ENCODE measurements at places on chromosomes 12 and 14.

GRCh38 chr12:45989721-45990467 is 480 bp downstream of the SCAF11 start:
- no peak for DNase-seq

GRCh38 chr12:2172491-2173214 is 119.9 kb downstream of the CACNA1C start:
- DNase-seq, result no peak

- no peak for DNase-seq
Measured at GRCh38 chr12:6369916-6370575, 5.3 kb downstream of the SCNN1A start.

DNA sequence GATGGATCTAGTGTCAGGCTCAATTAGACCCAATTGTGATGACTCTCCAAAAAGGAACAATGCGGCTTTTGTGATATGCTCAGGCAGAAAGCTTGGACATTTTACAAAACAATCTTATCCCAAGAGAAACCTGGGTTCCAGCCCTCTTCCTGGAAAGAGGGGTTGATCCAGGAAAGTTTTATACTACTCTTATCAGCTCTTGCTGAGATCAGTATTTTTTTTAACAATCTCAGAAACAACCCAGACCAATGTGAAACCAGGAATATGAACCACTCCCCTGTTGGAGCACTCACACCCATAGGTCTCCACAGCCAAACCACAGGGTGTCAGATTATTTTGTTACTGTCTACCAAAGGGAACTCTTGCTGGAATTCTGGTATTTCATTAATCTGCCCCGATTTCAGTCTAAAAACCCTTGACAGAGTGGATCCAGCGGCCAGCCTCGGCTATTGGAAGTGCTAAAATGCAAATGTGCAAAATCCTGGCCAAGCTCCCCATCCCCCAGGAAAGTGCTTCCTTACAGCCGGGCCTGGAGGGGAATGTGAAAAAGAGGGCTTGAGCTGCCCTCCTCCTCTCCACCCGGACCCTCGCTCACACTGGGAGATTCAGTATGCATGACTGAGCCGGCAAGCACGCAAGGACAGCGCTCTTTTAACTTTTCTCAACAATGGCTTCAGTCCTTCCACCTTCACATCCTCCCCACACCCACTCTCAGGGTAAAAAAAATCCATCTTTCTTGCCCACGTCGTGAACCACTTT is 4.0 kb downstream of the FBXL14 start:
- no peak for DNase-seq

GRCh38 chr12:46435625-46436024 is 63.1 kb upstream of the SLC38A2 start:
- no peak for DNase-seq

- DNase-seq, result no peak
Measured at GRCh38 chr14:64830961-64831360, 48.7 kb downstream of the SPTB start.

- DNase-seq, result no peak
Measured at GRCh38 chr14:93114713-93115068, 1.0 kb downstream of the ITPK1 start.

GRCh38 chr14:22908601-22909000 is 10.3 kb downstream of the RBM23 start:
- DNase-seq, result no peak

- no peak for DNase-seq
Measured at GRCh38 chr14:98230411-98230810, 1041.6 kb downstream of the BCL11B start.

DNA sequence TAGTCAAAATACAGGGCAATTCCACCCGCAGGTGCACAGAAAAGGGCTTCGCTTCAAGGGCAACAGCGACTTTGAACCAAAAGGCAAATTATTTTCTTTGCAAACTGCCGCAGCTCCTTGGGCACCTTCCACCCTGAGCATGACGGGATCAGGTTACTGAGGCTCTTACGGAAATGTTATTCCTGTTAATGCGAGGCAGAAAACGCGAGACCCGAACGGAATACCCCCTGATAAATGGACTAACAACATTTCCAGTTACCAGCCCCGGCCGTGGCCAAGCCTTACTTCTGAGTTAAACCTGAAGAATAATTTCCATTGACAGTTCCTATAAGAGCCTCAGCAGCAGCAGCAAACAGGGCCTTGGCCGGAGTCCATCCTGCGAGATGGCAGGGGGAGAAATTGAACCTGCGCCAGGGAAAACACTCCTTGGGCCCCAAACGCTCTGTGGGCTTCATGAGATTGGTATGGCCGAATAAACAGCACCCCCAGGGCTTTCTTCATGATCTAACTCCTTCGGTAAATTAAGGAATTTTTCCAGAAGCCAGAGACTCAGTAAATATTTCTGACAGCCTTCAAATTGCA is 70.0 kb upstream of the DICER1 start:
- DNase-seq, result no peak

DNA sequence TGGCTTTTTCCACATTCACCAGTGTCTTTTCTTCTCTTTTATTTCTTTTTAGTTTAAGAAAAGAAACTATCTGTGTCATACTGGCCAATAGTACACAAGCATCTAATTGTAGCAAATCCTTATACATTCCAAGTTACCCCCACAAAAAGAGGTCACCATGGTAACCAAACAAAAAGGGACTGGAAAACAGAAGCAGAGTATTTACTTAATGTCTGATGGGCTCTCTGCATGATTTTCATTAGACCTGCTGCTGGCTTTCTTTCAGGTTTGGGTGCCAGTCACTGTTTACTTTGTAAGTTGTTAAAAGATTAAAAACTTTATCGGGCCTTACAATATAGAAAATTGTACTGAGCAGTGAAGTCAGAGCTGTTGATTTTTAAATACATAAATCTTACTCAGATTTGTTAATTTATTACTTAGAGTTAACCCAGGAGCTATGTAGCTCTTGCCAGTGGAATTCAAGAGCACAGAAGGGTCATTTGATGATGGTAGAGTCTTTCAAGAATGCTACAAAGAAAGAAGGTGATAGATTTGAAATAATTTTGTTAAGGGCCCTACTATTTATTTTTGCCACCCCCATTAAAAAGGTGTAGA is 123.9 kb downstream of the BRMS1L start:
- DNase-seq, result no peak

GRCh38 chr12:79063258-79063657 is 198.7 kb downstream of the SYT1 start:
- DNase-seq, result peak; percentile 15

DNA sequence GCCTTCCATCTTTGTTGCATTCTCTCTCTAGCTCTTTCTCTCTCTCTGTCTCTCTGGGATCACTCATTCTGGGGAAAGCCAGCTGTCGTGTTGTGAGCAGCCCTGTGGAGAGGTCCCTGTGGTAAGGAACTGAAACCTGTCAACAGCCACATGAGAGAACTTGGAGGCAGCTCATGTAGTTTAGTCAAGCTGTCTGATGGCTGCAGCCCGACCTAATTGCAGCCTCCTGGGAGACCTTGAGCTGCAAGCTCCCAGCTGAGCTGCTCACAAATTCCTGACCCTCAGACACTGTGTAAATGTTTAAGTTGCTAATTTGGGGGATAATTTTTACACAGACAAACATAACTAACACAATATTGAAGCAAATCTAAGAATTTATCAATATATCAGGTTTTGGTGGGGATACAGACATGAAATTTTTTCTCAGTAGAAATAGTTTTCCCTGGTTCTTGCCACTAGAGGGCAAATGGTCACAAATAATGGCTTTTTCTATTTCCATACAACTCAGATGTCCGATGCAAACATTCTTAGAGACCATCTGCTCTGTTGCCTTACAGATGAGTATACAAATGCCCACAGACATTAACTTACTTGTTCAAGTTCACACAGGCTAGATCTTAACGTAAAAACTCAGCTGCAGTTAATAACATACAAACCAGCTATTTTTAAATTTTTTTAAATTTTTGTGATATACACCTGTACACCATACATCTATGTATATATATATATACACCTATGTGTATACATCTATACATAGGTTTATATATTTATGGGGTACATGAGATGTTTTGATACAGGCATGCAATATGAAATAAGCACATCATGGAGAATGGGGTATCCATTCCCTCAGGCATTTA is 15.5 kb upstream of the KRR1 start:
- peak; percentile 71 for DNase-seq

DNA sequence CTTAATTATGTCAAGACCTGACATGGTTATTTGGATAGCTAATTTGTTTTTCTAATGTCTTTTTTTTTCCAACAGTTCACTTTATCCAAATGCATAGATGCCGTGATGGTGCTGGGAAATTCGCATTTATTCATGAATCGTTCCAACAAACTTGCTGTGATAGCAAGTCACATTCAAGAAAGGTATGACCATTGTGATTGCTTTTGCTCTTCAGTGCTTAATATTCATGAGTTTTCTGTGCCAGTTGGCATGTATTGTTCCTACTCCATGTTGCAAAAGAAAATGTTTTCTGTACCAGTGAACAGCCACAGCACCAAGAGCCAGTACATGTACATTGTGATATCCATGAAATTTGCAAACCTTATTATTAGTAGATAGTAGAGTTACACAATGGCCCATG is 11.8 kb downstream of the GTF2H3 start:
- no peak for DNase-seq

DNA sequence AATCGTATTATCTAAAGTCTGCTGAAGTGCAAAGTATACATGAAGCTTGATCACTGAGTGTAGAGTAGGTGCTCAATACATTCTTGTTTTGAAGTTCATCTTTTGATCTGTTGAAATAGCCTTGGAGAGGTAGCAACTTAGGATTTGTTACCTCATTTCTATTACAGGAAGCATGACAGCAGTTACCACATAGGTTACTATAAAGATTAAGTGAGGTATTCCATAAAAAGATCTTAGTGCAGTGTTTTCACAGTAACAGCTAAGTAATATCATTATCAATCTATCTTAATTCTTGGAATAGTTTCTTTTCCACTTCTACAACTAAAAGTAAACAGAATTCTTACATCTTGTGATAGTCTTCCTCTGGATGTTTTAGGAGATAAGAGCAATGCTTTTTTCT is 50.9 kb downstream of the BTBD7 start:
- DNase-seq, result no peak

- DNase-seq, result no peak
Measured at GRCh38 chr14:100018482-100018881, 46.7 kb upstream of the EVL start.

GRCh38 chr12:11596141-11596540 is 53.3 kb upstream of the ETV6 start:
- DNase-seq, result no peak

GRCh38 chr14:49621114-49621881 is 699 bp downstream of the MGAT2 start:
- DNase-seq, result no peak

DNA sequence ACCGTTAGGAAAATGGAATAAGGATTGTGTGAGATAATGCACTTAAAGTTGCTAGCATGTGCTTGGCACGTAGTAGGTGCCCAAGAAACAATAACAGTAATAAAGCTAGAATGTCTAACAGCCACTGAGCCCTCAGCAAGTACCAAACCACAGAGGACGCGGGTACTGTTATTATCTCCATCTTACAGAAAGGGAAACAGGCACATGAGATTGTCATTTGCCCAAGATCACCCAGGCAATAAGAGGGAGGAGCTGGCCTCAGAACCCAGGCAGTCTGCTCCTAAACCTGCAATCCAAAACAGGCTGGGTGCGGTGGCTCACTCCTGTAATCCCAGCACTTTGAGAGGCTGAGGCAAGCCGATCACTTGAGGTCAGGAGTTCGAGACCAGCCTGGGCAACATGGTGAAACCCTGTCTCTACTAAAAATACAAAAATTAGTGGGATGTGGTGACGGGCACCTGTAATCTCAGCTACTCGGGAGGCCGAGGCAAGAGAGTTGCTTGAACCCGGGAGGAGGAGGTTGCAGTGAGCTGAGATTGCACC is 5.1 kb upstream of the SDS start:
- no peak for DNase-seq

DNA sequence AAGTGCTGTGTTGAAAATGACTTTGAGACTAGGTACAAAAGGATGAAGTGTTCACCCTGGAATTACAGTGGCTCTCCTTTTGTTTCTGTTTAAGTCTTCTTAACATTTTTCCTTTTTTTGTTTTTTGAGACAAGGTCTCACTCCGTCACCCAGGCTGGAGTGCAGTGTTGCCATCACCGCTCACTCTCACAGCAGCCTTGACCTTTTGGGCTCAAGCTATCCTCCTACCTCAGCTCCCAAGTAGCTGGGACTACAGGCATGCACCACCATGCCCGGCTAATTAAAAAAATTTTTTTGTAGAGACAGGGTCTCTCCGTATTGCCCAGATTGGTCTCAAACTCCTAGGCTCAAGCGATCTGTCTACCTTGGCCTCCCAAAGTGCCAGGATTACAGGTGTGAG is 20.1 kb downstream of the ERC1 start:
- no peak for DNase-seq

DNA sequence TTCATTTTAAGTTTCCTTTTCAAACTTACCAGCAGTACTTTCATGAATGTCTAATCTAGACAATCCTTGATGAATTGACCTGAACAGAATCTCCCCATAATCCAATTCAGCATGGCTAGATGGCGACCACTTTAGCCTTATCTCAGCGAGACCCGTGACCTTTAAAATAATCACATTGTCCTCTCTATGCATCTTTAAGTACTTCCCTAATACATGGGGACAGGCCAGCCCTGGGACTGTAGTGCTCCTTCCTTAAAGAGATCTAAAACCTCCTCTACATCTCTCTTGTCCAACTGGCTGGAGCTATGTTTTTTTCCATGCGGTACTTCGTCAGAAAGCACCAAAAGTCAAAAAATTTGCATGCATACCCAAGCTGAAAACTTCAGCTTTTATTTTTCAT is 746.0 kb downstream of the VRK1 start:
- DNase-seq, result no peak

DNA sequence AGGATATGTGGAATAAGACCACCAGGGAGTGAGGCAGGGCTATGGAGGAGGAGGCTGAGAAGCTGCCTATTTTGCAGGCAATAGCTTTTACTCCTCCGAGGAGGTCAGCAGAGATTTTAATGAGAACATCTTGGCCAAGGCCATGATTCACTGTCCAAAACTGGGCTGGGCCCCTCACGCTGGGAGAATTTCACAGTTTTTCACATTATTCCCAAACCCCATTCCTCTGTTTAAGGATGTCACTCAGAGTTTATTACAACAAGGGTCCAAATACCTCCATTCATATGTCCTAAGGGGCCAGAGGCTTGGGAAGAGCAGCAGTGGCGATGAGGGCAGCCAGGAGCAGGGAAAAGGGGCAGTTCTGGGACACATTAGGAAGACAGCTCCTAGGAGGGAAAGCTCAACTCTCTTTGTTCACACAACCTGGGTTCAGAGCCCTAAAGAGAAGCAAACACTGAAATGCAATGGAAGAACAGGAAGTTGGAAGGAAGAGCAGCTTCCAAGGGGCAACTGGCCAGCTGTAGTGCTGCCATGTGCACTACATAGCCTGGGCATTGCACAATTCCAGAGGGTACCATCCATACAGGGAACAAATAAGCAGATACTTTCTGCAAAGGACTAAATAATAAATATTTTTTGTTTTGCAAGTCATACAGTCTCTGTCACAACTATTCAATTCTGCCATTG is 283.2 kb downstream of the NUAK1 start:
- DNase-seq, result no peak

GRCh38 chr12:101746196-101746595 is 6.9 kb upstream of the SYCP3 start:
- no peak for DNase-seq
